ENCODE measurements at places on chromosomes 7 and 10. TPM values are rescaled to one million over a fixed set of nuclear protein-coding genes. Genes with fewer than 3 reads are reported as not detected.

LMTK2 gene
- 1.6 TPM for polyA plus RNA-seq

PIP gene
- not detected for polyA plus RNA-seq

CPN1 gene
- polyA plus RNA-seq, result not detected

CRTAC1 gene
- polyA plus RNA-seq, result not detected

FANK1 gene
- not detected for polyA plus RNA-seq

GPR37 gene
- not detected for polyA plus RNA-seq

SIRT1 gene
- polyA plus RNA-seq, result 21.6 TPM

GIMAP4 gene
- 16.2 TPM for polyA plus RNA-seq

FRMPD2 gene
- polyA plus RNA-seq, result not detected

CPEB3 gene
- 2.5 TPM for polyA plus RNA-seq

Data from IgD-negative memory B cell (primary cell).